Breast epithelium (tissue), 4 donors: ENCODE measurements at places on chromosomes 4 and X.

DNA sequence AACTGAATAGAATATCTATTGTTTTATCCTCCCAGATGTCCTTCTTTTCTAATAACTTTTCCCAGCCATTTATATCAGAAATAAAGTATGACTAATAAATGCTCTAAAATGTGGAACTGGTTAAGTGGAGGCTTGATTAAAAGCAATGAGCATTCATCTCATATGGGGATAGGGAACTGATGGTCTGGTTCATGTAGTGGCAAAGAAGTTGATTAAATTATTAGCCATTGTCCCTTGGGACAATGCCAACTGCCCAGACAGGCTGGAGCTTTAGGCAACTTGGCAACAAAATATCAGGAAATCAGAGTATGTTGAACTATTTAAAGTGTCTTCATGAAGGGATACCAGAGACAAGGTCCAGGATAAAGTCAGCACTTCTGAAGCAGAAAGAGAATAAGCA is 24.2 kb downstream of the TRO start:
- no peak for DNase-seq
- no peaks in the 10 kb centered on the region for H3K27me3 ChIP-seq
- no peaks in the 10 kb centered on the region for H3K36me3 ChIP-seq
- no peaks in the 10 kb centered on the region for H3K4me1 ChIP-seq

- H3K27me3 ChIP-seq: no peaks in the 10 kb centered on the region
- no peaks in the 10 kb centered on the region for H3K36me3 ChIP-seq
- H3K4me1 ChIP-seq: no peaks in the 10 kb centered on the region
These were observed 62.6 kb downstream of the USO1 start for GRCh38 chr4:75786938-75787337.

GRCh38 chr4:154961263-154961662 is 180.2 kb downstream of the RBM46 start:
- no peaks in the 10 kb centered on the region for H3K27me3 ChIP-seq
- no peak for DNase-seq

DNA sequence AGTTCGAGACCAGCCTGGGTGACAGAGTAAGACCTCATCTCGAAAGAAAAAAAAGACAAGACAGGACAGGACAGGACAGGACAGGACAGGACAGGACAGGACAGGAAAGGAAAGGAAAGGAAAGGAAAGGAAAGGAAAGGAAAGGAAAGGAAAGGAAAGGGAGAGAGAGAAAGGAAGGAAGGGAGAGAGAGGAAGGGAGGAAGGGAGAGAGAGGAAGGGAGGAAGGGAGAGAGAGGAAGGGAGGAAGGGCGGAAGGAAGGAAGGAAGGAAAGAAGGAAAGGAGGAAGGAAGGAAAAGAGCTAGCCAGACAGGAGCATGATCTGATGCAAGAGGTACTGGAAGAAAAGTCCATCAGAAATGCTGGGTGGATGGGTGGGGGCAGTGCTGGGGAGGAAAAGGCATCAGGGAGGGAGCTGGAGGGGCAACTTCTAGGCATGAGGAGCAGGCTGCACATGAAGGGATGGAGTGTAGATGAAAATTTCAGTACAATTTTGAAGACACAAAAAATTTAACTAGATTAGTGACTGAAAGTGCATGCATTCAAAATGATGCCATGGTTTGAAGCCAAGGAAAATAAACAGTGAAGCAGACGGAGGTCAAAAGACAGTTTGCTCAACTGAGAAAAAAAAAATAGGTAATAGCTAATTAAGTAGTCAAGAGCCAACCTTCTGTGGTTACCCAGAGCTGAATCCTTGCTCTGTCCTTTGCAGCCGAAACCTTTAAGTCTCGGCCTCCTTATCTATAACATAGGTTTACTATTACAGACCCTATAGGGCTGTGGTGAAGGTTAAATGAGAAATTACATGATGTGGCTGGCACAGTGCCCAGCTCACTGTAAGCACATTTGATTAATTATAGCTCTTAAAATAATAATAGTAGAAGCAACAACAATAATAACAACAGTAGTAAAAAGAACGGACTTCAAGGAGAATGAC is 59.9 kb downstream of the ZNF827 start:
- H3K27ac ChIP-seq: peak overlapping the region; percentile 67
- no peaks in the 10 kb centered on the region for H3K36me3 ChIP-seq
- no peak overlapping the region for H3K4me3 ChIP-seq
- H3K4me1 ChIP-seq: peaks cover 15% of the 10 kb centered on the region

DNA sequence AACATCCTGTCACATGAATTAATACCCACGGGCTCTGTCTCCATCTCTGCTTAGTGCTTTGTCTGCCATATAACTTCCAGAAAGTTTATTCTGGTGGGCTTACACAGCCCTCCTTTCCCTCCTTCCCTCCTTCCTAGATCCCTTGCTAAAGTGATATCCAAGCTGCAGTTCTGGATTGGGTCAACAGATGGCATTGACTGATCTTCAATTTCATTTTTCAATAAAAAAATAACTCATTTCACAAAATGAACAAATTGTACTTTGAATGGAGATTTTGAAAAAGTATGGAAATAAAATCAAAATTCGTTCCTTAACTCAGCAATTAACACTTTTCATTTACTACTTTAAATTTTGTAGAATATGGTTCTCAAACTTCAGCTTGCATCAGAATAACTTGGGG is 94.9 kb downstream of the NXF2 start:
- H3K27ac ChIP-seq: no peak overlapping the region
- no peaks in the 10 kb centered on the region for H3K27me3 ChIP-seq
- H3K36me3 ChIP-seq: no peaks in the 10 kb centered on the region
- no peaks in the 10 kb centered on the region for H3K4me1 ChIP-seq
- no peak overlapping the region for H3K4me3 ChIP-seq
- DNase-seq: no peak

DNA sequence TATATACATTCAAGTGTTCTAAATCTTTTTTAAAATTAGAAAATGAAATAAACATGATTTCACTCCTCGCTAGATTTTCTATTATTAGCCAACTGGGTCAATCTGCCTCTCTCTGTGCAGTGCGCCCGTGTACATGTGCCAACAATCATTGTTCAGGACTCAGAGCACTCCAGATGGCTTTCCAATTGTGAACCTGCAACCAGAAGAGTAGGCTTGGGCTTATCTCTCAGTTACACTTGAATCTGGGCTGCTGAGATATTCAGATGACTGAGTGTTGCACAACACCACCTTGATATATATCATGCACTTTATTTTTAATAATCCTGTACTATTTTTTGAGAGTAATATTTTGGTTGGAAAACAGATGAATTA is 184.0 kb upstream of the FSTL5 start:
- no peak for DNase-seq
- no peak overlapping the region for H3K27ac ChIP-seq
- no peaks in the 10 kb centered on the region for H3K27me3 ChIP-seq
- H3K36me3 ChIP-seq: no peaks in the 10 kb centered on the region
- H3K4me3 ChIP-seq: no peak overlapping the region

GRCh38 chr4:70179811-70180210 is 15.7 kb upstream of the ODAM start:
- H3K27ac ChIP-seq: no peak overlapping the region
- no peaks in the 10 kb centered on the region for H3K27me3 ChIP-seq
- no peaks in the 10 kb centered on the region for H3K36me3 ChIP-seq
- no peak overlapping the region for H3K4me3 ChIP-seq

- no peaks in the 10 kb centered on the region for H3K36me3 ChIP-seq
- no peak overlapping the region for H3K4me3 ChIP-seq
- H3K4me1 ChIP-seq: no peaks in the 10 kb centered on the region
- no peaks in the 10 kb centered on the region for H3K27me3 ChIP-seq
- no peak overlapping the region for H3K27ac ChIP-seq
- no peak for DNase-seq
These were observed 361.2 kb downstream of the PCDH7 start for GRCh38 chr4:31081366-31081765.

GRCh38 chrX:102652031-102652688 is 877 bp downstream of the GPRASP1 start:
- no peaks in the 10 kb centered on the region for H3K27me3 ChIP-seq
- no peaks in the 10 kb centered on the region for H3K4me1 ChIP-seq
- DNase-seq: no peak

DNA sequence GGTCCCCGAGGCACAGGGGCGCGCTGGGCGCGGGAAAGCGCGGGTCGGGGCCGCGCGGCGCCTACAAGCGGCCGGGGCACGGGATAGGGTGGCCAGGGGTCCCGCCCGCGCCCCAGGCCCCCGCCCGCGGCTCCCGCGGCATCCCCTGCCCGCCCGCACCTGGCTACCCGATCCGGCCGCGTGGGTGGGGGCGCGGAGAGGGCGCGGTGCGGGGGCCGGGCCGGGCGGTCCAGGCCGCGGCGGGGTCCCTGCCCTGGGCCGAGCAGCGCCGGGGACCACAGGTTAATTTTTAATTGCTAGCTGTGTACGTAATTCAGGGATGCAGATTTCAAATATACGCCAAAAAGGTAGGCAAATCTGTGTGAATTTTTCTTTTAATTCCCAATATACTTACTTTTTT is 44.3 kb upstream of the FAM47C start:
- no peaks in the 10 kb centered on the region for H3K36me3 ChIP-seq
- no peak for DNase-seq
- H3K27me3 ChIP-seq: no peaks in the 10 kb centered on the region
- H3K4me1 ChIP-seq: no peaks in the 10 kb centered on the region
- H3K4me3 ChIP-seq: peak overlapping the region; percentile 39

DNA sequence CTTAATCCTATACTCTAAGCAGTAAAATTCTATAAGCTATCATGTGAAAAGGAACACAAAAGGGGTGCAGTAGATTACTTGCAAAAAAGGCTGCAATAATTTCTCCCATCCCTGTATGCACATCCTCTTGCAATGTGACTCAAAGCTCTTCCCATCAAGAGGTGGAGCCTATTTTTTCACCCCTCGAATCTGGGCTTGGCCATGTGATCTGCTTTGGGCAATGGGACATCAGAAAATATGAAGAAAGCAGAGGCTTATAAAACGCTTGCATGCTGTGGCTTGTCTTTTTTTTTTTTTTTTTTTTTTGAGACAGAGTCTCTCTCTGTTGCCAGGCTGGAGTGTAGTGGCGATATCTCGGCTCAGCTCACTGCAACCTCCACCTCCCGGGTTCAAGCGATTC is 33.0 kb downstream of the GEMIN8 start:
- H3K4me3 ChIP-seq: no peak overlapping the region
- no peaks in the 10 kb centered on the region for H3K27me3 ChIP-seq
- DNase-seq: no peak
- no peaks in the 10 kb centered on the region for H3K36me3 ChIP-seq
- H3K27ac ChIP-seq: no peak overlapping the region
- no peaks in the 10 kb centered on the region for H3K4me1 ChIP-seq

DNA sequence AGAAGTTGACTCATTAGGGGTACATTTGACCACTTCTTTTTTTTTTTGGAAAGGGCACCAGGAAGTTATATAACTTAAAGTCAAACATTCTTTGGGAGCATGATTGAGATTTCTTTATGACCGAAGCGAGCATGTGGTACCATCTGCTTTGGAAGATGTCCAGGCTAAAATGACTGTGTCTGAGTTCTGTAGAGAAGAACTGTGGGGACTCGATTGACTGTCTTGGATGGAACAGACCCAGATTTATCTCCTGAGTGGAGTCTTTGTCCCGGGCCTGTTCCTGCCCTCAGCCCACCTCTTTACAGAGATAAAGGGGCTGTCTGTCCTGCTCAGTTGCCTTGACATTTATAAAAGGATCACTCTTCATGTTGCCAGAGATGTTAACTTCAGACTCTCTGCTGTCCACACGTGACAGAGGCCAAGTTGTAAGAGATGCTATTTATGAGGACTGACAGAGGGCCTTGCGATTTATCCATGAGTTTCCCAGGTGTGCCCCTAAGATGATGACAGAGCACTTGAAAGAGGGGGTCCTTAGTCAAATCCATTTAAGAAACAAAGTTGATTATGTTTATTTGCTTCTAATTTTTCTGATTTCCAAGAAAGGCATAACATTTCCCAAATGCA is 16.8 kb downstream of the SMIM20 start:
- H3K27ac ChIP-seq: no peak overlapping the region
- no peaks in the 10 kb centered on the region for H3K36me3 ChIP-seq
- no peaks in the 10 kb centered on the region for H3K27me3 ChIP-seq
- no peak for DNase-seq
- no peaks in the 10 kb centered on the region for H3K4me1 ChIP-seq
- H3K4me3 ChIP-seq: no peak overlapping the region

GRCh38 chr4:83362492-83363329 is 28.1 kb upstream of the HPSE start:
- no peak for DNase-seq
- no peaks in the 10 kb centered on the region for H3K4me1 ChIP-seq
- no peak overlapping the region for H3K27ac ChIP-seq
- no peaks in the 10 kb centered on the region for H3K36me3 ChIP-seq

DNA sequence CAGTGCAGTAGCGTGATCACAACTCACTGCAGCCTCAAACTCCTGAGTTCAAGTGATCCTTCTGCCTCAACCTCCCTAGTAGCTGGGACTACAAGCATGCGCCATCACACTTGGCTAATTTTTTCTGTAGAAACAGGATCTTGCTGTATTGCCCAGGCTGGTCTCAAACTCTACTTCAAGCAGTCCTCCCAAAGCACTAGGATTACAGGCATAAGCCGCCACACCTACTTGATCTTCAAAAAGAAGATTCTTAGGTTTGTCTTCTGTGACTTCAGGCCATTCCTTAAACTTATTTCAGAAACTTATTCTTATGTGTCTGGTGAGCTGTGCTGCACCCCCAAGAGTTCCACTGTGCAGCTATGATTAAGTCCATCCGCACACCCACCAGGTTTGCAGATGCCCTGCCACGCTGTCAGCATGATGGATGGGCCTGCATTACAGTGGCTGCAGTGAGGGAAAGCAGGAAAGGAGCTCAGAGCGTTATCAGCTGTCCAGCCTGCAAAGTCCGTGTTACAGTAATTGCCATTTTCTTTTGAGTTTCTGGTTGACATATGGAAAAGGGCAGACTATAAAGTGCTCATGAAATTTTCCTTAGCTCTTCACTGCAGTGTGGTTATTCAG is 146.6 kb downstream of the AASDH start:
- H3K4me3 ChIP-seq: no peak overlapping the region
- no peak overlapping the region for H3K27ac ChIP-seq
- H3K4me1 ChIP-seq: no peaks in the 10 kb centered on the region
- no peaks in the 10 kb centered on the region for H3K36me3 ChIP-seq
- H3K27me3 ChIP-seq: no peaks in the 10 kb centered on the region

- no peak overlapping the region for H3K4me3 ChIP-seq
- DNase-seq: no peak
- H3K4me1 ChIP-seq: no peaks in the 10 kb centered on the region
- no peaks in the 10 kb centered on the region for H3K36me3 ChIP-seq
These were observed 49.2 kb upstream of the SPIN4 start for GRCh38 chrX:63400340-63400739.

DNA sequence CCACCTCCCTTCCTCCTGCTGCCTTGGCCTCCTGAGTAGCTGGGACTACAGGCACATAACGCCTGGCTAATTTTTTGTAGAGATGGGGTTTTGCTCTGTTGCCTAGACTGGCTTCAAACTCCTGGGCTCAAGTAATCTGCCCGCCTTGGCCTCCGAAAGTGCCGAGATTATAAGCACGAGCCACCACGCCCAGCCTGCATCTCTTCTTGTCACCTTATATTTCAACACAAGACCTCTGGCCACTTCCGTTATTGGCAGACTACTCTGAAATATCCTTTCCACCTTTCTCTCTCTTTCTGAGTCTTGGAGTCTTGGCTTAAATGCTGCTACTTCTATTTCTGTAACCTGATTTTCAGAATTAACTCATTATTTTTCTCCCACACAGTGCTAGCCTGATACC is 5.6 kb downstream of the KIAA0232 start:
- H3K36me3 ChIP-seq: no peaks in the 10 kb centered on the region
- H3K4me1 ChIP-seq: no peaks in the 10 kb centered on the region
- no peak overlapping the region for H3K4me3 ChIP-seq
- H3K27me3 ChIP-seq: no peaks in the 10 kb centered on the region

GRCh38 chr4:80308466-80308822 is 27.1 kb upstream of the CFAP299 start:
- no peak overlapping the region for H3K27ac ChIP-seq
- no peak for DNase-seq
- H3K36me3 ChIP-seq: no peaks in the 10 kb centered on the region
- no peaks in the 10 kb centered on the region for H3K27me3 ChIP-seq
